Urinary bladder (tissue), 4 donors: ENCODE measurements at places on chromosomes 6 and 20. TPM values are rescaled to one million over a fixed set of nuclear protein-coding genes. Genes with fewer than 3 reads are reported as not detected.

DNA sequence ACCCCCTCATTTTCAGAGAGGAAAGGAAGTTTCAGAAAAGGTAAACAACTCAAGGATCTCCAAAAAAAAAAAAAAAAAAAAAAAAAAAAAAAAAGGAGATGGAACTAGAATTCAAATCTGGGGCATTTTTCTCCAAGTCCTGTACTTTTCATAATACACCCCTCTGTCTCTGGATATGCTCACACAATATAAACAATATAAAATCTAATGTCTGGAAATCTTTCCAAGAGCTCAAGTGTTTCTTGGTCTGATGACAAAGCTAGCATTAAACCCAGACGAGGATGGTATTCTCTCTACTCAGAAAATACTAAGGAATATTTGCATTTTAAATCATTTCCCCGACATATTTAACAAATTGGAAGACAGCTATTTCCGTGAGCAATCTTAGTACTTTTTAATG lies 5.8 kb downstream of the GCM1 start:
- DNase-seq, result no peak

- no peak for DNase-seq
Observed at GRCh38 chr20:37137547-37137946, 41.6 kb upstream of the RPN2 start.

GRCh38 chr6:166726201-166726600 lies 99.2 kb upstream of the RPS6KA2 start:
- DNase-seq, result no peak

GRCh38 chr20:61934716-61935530 lies 130.8 kb downstream of the TAF4 start:
- no peak for DNase-seq

- DNase-seq, result no peak
Observed at GRCh38 chr6:84770521-84770920, 6.1 kb upstream of the TBX18 start.

DNA sequence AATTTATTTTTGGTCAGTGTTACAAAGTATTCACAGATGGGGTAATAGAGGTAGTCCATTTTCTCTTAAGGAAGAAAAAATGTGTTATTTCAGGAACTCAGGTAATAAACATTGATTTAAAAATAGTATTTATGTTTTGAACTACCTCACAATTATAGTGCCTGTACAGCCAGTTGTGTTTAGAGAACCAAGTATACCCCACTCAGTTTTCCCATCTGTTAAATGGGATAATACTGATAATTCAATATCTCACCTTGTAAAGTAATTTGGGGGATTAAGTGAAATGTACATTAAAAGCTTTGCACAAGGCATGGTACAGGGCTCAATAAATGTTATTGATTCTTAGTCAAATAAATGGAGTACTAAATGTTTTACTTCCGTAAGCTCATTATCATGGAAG lies 4.7 kb downstream of the ZNF451 start:
- DNase-seq, result no peak

Gene LBP
- not detected for total RNA-seq

Gene GTPBP2
- 36.3 TPM for total RNA-seq

Gene PRICKLE4
- 3.1 TPM for total RNA-seq
